ENCODE measurements at places on chromosomes 12 and 14.

GRCh38 chr14:64623554-64624165 lies 73.9 kb downstream of the PPP1R36 start:
- DNase-seq, result no peak

DNA sequence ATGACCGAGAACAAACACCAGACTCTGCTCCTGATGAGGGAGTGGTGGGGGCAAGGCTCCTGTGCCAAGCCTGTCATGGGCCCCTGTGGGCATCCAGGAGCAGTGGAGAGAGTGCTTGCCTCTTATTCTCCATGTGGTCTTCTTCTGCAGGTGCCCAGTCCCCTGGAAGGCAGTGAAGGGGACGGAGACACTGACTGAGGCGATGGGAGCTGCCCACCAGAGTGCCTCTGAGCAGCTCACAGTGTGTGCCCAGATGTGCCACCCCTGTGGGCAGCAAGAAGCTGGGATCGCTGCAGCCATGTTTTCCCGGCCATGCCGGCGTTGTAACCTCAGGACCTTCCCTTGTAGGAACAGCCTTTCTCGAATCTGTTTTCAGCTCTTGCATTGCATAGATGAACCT lies 6.4 kb upstream of the EP400 start:
- peak; percentile 30 for DNase-seq

- no peak for DNase-seq
Measured at GRCh38 chr12:52704464-52704863, 1.1 kb upstream of the KRT77 start.

- no peak for DNase-seq
Measured at GRCh38 chr14:97731800-97732199, 934.6 kb downstream of the VRK1 start.

DNA sequence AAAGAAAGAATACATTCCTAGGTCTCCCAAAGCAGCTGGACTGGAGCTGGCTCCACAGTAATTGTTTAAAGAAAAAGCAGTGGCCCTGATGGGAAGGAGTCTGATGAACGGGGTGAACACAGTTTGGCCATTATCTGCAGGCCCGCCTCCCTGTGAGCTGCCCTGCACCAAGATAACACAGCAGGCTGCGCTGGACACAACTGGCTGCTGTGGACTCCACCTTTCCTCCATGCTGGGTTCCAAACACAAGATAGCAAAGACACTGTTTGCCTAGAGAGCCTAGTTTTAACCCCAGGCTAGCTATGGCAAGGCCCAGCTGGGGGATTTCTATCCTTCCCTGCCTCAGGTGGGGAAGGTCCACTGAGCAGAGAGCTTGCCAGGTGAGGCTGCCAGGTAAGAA lies 34.6 kb downstream of the ZFP36L1 start:
- DNase-seq, result no peak

GRCh38 chr14:20760950-20761349 lies 7.3 kb upstream of the EDDM3B start:
- DNase-seq, result no peak

DNA sequence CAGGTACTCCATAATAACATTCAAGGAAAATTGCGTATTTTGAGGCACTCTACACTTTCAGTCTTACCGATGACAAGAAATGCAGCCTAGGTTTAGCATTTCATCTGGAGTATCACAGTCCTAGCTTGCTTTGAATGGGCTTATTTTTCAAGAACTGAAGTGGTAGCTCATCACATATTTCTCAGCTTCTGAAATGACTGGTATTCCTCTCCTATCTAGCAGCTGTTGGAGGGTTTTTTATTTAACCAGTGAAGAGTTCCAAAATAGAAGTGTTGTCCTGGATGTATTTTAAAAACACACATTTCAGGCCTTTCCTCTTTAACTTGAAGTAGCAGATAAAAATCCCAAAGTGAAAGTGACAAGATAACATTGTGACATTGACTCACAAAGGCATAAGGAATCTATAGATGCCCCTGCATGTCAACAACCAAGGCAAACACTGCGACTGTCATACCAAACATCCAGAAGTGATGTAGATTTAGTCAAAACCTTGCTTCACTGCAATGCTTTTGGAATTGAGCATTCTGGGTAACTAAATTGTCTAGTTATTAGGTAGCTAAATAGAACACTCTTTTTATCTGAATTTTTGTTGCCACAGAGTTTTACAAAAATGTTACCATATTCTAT lies 182.2 kb upstream of the FBXO33 start:
- DNase-seq, result no peak

DNA sequence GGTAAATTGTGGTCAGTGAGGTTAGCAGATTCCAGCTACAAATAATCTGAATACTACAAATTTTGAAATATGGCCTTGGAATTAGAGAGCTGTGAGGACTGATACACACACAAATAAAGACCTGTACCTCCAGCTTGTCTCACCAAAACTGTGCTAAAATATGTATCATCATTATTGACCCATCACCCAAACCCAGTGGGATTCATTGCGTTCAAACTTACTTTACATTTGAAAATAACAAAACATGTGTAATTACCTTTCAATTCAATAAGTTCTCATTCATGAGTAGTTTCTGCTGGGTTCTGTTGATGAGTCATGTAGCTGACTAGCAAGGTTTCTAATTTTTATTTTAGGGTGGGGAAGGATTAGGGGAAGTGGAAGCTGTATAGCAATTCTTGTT lies 170.9 kb downstream of the MSRB3 start:
- DNase-seq, result no peak

DNA sequence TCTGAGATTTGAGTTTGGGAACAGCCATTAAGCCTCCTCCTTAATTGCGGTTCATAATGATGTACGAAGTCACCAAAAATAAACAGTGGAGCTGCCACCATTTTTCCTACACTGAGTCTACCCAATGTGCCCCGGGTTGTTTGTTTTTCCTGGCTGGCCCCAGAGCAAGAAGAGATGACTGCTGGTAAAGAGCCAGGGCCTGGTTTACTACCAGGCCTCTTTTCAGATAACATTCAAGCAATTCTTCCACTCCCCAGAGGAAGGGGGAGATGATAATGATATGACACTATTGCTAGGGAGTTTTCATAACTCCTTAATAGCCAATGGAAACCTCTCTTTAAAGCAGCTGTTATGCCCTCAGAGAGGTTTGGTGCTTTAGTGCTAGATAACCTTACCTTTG lies 42.3 kb downstream of the BRAP start:
- no peak for DNase-seq

GRCh38 chr14:37668646-37669045 lies 73.2 kb downstream of the TTC6 start:
- DNase-seq, result no peak

DNA sequence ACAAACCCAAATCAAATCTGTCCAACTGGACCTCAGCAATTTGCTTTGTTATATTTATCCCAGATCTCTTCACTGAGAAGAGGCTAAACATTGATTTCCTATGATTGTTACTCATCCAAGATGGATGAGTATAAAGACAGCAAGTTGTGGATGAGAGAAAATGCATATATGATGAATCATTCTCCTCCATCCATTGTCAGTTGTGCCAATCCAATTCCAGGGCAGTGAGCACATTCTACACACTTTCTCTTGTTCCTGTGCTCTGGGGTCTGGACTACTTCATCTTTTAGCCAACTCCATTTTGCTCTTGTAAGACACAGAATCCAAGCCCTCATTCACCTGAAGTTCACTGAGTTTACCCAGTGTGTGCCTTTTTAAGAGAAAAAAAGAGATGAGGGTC lies 105.7 kb downstream of the GCH1 start:
- DNase-seq, result no peak

- DNase-seq, result no peak
Measured at GRCh38 chr12:94305130-94305957, 154.3 kb downstream of the CEP83 start.

DNA sequence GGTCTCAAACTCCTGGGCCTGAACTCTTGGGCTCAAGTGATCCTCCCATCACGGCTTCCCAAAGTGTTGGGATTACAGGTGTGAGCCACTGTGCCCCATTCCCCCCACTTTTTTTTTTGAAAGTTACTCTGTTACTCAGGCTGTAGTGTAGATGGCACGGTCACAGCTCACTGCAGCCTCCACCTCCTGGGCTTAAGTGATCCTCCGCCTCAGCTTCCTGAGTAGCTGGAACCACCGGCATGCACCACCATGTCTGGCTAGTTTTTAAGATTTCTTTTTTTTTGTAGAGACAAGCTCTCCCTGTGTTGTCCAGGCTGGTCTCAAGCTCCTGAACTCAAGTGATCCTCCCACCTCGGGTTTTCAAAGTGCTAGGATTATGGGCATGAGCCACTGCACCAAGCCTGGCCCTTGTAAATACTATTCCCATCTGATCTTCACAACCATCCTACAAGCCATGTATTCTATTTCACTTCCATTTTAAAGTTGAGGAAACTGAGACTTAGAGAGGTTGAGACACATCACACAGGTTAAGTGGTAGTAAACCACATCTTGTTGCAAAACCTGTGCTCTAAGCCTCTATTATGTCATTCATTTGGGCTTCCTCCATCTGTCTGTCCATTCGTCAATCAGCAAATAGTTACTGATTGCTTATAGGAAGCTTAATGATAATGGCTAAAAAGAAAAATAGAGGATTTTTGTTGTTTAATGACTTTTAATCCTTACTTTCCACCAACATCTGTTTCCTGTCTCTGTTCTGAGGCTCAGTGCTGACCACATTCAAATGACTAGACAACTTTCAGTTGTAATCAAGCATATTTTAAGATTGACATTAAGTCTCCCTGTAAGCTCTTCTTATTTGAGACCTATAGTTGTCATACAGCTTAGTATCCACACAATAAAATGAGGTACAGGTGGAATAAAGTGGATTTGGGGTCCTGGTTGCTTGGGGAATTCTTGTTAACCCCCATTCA lies 9.2 kb downstream of the ASCL4 start:
- no peak for DNase-seq

DNA sequence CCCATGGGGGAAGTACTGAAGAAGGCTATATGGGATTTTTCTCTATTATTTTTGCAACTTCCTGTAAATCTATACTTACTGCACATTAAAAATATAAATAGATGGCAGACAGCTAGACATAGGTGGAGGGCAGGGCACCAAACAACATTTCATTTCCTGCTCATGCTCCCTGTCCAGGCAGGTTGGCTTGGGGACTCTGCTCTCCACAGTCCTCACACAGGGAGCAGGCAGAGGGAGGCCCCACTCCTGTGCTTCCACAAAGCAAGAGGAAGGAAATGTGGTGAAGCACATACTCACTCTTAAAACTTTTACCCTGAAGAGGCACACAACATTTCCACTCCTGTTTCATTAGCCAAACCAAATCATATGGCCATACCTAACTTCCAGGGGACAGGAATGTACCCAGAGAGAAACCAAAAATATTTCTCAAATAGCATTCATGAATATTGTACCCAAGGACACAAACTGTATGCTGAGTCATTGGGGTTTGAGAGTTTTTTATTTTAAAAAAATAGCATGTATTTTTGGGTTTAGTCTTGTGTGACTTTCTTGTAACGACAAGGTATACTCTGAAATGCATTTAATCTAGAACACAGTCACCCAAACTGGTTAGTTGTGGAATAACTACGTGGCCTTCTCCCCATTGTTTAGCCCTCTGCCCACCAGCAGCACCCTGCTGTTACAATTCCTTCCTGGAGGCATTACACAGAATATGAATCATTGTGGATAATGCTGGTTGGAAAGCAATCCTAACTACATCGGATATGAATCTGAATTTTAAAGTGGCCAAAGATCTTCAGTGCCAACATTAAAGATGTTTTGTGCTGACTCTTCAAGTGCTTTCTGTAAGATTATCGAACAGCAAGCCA lies 40.9 kb downstream of the RTN1 start:
- DNase-seq, result no peak

DNA sequence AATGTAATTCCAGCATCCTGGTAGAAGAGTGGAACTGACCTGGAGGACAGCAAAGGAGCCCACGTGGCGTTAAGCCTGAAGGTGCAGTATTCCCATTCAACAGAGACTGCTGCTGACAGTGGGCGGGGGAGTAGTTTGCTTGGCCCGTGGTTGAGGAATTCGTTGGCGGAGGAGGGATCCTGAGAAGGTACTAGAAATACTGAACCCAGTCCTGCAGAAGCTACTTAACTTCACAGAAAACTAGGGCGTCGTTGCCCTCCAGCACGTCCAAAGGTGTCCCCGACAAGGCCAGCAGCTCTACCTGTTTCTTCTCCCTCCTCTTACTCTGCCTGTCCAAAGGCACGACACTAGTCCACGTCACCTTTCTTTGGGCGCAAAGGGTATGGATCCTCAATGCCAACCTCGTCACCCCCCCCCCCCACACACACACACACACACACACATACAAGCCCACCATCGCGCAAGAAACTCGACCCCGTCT lies 303 bp downstream of the PUS7L start:
- DNase-seq, result peak; percentile 26

Data from activated naive CD4-positive, alpha-beta T cell treated with anti-CD3 and anti-CD28 coated beads, Interleukin-2, amount 50 U/mL, for 72 hours (primary cell).